ENCODE measurements at places on chromosomes 7 and 10. TPM values are rescaled to one million over a fixed set of nuclear protein-coding genes. Genes with fewer than 3 reads are reported as not detected.

- DNase-seq = no peak
Measured at GRCh38 chr10:108422286-108422685, 1257.8 kb upstream of the SORCS1 start.

The RTKN2 gene
- polyA plus RNA-seq = 9.6 TPM

DNA sequence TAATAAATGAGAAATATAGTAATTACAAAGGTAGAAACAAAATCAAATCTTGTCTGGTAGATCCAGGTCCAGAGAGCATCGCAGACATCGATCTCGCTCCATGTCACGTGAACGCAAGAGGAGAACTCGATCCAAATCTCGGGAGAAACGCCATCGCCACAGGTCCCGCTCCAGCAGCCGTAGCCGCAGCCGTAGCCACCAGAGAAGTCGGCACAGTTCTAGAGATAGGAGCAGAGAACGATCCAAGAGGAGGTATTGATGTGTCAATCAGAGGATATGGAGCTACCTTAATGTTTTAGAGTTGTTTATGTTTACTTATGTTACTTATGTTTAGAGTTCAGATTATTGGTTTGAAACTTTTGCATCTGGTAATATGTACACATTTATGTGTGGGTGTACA is 57.8 kb downstream of the LUC7L2 start:
- DNase-seq = no peak

- DNase-seq = no peak
Measured at GRCh38 chr10:35650894-35651293, 8.8 kb upstream of the FZD8 start.

DNA sequence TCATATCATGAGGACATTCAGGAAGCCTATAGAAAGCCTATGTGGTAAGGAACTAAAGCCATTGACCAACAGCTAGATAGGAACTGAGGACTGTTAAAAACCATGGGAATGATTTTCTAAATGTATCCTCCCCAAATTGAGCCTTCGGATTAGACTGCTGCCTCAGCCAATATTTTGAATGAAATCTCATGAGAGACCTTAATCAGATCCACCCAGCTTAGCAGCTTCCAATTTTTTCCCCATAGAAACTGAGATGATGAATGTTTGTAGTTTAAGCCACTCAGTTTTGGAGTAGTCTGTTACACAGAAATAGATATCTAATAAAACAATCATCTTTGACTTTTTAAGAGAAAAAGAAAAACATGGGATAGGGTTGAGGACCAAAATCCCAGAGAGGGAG is 292.0 kb downstream of the HPSE2 start:
- no peak for DNase-seq

GRCh38 chr7:144032985-144033709 is 15.6 kb upstream of the OR2A5 start:
- DNase-seq = no peak

GRCh38 chr7:2425749-2426148 is 22.3 kb downstream of the CHST12 start:
- DNase-seq = no peak

GRCh38 chr10:9634466-9634865 is 1383.2 kb upstream of the CELF2 start:
- no peak for DNase-seq

GRCh38 chr7:87797798-87798403 is 78.3 kb downstream of the SLC25A40 start:
- DNase-seq = peak; percentile 7

DNA sequence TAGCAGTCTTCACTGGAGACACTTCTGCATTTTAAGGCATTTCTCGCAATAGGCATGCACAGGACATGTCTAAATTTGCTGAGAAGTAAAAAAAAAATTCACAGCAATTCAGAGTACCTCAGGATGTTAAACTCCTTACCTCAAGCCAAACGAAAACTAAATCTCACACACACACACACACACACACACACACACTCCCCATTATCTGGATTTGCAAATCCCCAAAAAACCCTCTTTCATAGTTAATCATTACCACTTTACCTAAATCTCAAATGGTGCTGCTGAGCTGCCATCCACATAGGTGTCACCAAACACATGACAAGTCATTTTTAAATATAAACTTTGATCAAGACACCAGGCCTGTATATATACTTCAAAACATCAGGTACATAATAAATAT is 31.8 kb downstream of the CACNA2D1 start:
- DNase-seq = no peak

The CPED1 gene
- polyA plus RNA-seq = 35.8 TPM

- no peak for DNase-seq
Measured at GRCh38 chr7:44150466-44150832, 9.3 kb upstream of the MYL7 start.

The AGAP9 gene
- polyA plus RNA-seq = 4.9 TPM

The ATP5MK gene
- polyA plus RNA-seq = 155 TPM

GRCh38 chr10:51960494-51960895 is 261.1 kb upstream of the CSTF2T start:
- peak; percentile 39 for DNase-seq

- no peak for DNase-seq
Measured at GRCh38 chr7:108875139-108875538, 305.5 kb downstream of the DNAJB9 start.

DNA sequence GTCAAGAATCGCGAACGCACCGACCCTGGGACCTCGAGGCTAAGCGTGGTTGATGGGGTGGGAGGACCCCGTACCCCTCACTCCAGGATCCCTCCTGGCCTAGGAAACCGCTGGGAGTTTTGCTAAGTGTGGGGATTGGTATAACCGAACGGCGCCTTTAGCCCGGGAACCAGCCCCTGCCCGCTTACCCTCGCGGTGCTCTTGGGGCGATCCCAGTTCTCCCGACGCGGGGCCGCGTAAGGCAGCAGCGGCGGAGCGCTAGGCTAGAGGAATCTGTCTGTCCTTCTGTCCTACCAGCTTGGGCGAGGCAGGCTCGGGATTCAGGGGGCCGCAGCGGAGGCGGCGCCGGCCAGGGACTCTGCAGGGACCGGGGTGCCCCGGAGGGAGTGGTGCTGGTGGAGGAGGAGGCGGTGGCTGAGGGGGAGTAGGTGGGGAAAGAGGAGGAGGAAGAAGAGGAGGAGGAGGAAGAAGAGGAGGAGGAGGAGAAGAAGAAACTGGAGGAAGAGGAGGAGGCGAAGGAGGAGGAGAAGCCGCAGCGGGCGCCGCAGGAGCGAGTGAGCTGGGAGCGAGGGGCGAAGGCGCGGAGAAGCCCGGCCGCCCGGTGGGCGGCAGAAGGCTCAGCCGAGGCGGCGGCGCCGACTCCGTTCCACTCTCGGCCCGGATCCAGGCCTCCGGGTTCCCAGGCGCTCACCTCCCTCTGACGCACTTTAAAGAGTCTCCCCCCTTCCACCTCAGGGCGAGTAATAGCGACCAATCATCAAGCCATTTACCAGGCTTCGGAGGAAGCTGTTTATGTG is 439 bp upstream of the EMX2 start:
- peak; percentile 90 for DNase-seq

The LRIT1 gene
- polyA plus RNA-seq = not detected

The STK31 gene
- polyA plus RNA-seq = 0.85 TPM

- no peak for DNase-seq
Measured at GRCh38 chr10:74063256-74063655, 65.3 kb downstream of the VCL start.

The MICALL2 gene
- polyA plus RNA-seq = 5.4 TPM

DNA sequence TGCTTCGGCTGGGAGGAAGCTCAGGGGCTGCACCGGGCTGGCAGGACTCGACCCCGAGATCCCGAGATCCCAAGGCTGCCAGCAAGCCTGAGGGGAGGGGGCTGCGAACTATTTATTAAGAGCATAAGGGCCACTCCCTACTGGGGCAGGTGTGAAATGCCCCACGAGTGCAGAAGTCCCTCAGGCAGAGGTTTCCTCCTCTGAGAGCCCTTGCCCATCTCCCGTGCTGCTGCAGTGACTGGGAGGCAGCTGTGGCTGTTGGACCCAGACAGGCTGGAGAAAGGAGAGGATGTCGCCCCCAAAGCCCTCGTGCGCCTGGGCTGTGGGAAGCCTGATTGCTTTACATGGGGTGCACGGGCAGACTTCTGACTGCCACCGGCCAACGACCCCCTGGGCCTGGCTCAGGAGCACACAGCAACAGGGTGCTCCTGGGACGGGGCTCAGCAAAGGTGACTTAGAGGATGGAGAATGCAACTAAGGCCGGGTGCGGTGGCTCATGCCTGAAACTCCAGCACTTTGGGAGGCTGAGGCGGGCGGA is 39.8 kb downstream of the RGS10 start:
- DNase-seq = no peak

DNA sequence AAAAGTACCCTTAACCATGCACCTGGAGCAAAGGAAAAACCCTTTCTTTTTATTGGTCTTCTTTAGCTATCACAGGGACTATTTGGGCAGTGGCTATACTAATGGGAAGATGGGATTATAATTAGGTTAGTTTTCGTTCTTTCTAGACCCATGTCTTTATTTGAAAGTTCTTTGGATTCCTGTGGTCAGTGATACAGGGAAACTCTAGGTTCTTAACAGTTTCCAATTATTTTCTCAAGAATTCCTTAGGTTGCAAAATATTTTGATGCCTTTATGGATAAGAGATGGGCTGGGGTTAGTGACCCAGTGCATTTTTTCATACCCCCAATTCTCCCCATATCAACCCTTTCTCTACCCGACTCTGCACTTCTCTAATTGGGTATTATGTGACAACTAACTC is 49.0 kb downstream of the ADD3 start:
- no peak for DNase-seq

DNA sequence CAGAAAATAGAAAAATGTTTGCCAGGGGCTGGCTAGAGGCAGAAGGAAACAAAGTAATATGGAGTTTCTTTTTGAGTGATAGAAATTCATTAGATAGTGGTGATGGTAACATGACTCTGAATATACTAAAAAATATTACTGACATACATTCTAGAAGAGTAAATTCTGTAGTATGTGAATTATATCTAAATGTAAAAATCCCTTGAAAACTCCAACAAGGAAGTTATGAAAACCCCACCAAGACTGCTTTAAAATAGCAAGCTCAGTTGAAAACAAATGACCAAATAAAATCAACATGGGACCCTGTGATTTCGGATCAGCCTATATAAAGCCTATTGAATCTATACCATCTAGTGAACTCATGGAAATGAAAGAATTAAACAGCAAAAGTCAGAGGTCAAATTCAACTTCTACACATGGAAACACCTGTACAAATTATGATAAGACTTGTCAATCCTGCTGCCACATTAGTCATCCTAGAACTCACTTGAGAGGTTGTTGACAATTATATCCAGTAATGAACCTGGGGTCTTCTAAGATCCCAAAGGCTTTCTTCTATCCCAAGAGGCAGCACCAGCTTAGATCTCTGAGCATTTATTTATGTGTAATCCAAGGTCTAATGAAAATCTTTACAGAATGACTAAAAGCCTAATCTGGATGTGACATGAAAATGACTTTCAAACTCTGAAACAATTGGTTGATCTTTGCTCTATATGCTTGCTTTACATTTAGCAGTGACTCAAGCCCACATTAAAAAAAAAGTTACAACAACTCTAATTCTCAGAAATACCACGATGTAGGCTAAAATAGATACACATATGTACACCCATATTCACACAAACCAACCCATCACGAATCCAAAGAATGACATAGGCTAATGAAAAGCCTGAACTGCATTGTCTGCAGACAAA is 59.3 kb downstream of the OSBPL3 start:
- no peak for DNase-seq

DNA sequence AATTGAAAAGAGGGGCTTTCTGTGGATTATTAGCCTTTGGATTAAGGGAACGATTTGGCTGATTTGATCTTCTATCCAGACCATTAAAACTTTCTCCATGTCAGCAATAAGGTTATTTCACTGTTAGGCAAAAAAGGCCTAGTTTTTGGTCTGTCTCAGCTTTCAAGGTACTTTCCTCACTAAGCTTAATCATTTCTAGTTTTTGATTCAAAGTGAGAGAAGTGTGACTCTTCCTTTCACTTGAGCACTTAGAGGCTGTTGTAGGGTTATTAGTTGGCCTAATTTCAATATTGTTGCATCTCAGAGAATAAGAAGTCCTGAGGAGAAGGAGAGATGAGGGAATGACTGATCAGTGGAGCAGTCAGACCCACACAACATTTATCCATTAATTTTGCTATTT is 596.0 kb upstream of the TPK1 start:
- no peak for DNase-seq

GRCh38 chr10:60964257-60965235 is 20.6 kb upstream of the RHOBTB1 start:
- DNase-seq = peak; percentile 58

GRCh38 chr7:104174798-104175197 is 33.0 kb downstream of the ORC5 start:
- no peak for DNase-seq

DNA sequence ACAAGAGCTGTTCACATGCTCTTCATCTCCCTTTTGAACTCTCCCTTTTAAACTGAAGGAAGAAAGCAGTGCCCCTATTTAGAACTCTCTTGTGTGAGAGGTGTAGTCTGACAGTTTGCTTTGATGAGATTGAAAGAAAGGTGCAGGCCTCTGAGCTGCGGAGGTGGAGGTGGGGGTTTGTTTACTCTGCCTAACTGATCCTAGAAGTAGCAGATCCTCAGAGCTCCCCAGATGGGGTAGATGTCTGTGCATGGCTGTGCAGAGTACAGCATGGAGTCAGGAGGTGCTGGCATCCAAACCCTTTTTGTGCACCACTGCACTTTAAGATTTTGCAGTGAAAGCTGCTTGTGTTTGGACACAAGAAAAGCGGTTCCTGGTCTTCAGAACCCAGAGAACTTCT is 58.3 kb downstream of the MINDY4 start:
- no peak for DNase-seq

GRCh38 chr7:29748286-29749099 is 57.8 kb upstream of the WIPF3 start:
- DNase-seq = no peak

DNA sequence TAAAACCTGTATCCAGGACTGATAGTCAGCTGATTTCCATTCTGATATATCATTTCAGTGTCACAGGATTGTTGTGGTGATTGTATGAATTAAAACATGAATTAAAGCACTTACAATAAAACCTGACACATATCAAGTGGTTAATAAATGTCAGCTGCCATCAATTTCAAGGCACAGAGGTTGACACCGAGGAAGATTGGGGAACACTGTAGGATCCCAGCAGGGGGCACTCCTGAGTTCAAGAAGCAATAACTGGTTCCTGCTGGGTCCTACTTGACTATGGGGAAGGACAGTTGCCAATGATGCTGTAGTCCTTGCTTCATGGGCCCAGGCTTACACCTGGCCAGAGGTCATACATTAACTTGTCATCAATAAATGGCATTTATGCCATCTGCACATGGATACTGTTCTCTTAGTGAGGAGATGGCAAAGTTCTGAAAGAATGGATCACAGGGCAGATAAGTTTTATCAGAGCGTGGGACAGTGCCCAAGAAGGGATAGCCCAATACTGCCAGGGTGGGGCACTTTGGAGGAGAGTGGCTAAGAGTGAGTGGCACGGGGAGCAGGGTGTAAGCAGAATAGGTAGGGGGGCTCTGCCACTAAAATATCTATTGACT is 24.1 kb downstream of the FZD1 start:
- no peak for DNase-seq

The SLC26A5 gene
- polyA plus RNA-seq = 0.18 TPM

DNA sequence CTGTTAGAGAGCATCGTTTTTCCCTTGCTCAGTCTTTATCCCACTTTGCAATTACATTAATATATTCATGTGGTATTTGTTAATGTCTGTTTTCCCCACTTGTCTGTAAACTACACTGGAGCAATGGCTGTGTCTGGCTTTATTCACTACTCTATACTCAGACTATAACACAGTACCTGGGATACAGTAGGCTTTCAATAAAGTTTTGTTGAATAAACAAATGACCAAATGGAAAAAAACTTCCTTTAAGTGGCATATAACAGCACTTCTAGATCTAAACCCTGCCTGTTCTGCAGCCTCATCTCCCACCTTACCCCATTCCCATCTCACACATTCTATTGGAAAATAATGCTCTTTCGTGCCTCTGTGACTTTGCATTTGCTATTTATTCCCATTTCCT is 57.3 kb upstream of the SPOCK2 start:
- no peak for DNase-seq

GRCh38 chr7:12945901-12946300 is 258.5 kb downstream of the ARL4A start:
- no peak for DNase-seq

Data from left renal pelvis (tissue), 4 donors.